Occipital lobe (tissue), 3 donors: ENCODE measurements at places on chromosomes 16 and 17. TPM values are rescaled to one million over a fixed set of nuclear protein-coding genes. Genes with fewer than 3 reads are reported as not detected.

Gene HAS3
- total RNA-seq: 6.6 TPM

Gene TP53TG3F
- not detected for total RNA-seq

Gene CBFA2T3
- total RNA-seq: 1.9 TPM

Gene KANSL1
- total RNA-seq: 116 TPM

Gene FOXO3B
- 18.4 TPM for total RNA-seq
